ENCODE measurements at places on chromosomes 3 and 15.
A peak's percentile ranks its signal among the peaks of the same experiment; 100 is the strongest.

DNA sequence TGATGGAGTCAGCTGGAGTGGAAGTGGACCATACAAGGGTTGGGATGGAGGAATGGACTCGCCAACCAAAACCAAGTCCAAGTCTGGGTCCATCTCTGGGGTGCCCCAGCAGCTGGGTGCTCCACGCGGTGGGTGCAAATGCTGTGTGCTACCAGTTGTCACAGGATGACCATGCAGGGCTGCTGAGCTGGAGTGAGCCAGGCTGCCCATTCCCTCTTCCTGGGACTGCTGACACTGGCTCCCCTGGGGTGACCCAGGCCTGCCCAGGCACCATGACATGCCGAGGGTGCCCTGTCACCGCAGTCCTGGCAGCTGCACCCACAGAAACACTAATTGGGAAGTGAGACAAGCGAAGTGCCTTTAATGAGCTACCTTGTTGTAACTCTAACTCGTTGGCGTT is 140.2 kb downstream of the TPRA1 start:
- DNase-seq, result no peak

- no peak for DNase-seq
Measured at GRCh38 chr15:61906961-61907752, 153.1 kb downstream of the VPS13C start.

- DNase-seq, result peak; percentile 25
Measured at GRCh38 chr3:66469220-66469640, 31.6 kb downstream of the LRIG1 start.

DNA sequence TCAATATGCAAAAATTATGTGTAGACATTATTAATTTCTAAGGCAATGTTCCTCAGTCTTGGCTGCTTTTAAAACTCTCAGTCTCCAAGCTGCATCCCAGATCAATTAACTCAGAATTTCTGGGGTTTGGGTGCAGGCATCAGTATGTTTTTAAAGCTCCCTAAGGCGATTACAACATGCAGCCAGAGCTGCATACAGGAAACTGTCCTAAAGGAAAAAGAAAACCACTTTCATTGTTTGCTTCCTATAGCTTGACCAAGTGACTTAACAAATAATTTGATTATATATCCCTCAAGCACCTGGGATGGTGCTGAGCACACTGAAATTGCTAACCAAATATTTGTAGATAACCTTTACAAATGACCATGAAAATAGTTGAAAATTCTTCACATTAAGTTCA is 194.7 kb downstream of the DTWD1 start:
- no peak for DNase-seq

- DNase-seq, result no peak
Measured at GRCh38 chr3:134132961-134133360, 103.2 kb upstream of the SLCO2A1 start.

- no peak for DNase-seq
Measured at GRCh38 chr15:36948982-36949381, 151.4 kb downstream of the MEIS2 start.

DNA sequence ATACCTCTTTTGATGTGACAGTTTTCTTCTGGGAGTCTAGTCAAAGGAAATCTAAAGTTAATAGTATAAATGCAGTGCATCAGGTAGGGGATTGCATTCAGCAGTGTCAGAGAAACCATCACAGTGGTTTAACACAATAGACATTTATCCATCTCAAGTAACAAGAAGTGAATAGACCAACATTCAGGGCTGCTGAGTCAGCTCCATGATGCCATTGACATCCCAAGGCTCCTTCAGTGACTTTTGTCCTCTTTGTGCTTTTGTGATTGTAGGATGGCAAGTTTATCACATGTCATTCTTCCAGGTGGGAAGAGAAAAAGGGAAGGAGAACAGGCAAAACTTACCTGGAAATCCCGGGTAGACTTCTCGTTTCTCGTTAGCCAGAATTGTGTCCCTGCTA is 158.3 kb downstream of the TMEM108 start:
- no peak for DNase-seq

DNA sequence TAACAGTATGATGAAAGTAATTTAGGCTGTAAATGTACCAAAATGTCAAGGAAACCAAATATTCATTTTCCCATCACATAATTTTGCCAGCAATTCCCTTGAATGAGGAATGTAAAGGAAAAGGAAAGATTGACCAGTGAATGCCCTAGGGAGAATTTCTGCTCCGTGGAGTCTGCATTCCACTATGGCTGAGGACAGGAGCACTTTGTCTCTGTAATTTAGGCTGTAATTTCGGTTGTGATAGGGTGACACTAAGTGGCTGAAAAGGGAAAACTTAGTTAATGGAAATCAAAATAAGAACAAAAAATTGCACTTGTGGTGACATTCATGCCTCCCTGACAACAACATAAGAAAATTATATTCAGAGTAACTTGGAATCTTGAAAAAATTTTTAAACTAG is 8.3 kb upstream of the TMEM207 start:
- DNase-seq, result no peak

DNA sequence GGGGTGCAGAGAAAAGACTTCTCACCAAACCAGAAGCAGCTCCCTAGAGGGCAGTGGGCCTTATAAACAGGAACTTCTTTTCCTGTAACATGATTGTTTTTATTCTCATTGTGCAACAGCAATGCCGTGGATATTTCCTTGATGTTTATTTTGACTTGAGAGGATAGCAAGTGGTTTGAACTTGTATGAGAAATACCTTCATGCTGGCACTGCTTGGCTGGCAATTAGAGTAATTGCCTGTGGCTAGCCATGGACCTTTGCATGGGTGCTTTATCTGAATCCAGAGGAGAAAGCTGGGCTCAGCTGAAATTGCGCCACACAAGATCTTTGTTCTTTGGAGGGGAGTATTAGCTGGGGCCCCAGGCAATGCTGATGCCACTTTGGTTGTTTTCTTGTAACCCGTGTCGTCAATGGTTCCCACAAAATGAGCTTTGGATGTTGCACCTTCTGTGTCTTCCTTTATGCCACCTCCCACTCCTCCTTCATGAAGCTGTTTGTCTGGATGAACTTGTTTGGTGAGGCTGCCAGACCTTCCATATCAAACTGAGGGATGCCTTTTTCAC is 37.9 kb downstream of the CMTM8 start:
- peak; percentile 16 for DNase-seq

DNA sequence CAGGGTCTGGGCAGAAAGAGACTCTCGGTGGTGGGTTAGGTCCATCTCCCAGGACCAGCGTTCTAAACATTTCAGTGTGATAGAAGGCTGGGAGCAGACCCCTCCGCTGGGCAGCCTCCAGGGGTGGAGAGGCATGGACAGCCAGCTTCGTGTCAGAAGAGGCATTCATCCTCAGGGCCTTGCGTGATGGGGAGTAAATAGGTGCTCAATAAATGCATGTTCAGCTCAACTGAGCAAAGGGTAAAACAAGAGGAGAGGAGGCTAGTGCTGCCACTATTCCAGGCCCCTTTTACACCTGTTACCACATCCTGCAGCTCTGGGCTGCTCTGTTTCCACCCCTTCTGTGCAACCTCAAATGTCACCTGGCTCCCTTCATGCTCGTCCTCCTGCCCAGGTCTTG is 49.0 kb downstream of the SEMA5B start:
- DNase-seq, result no peak

- DNase-seq, result no peak
Measured at GRCh38 chr3:105759442-105760078, 109.3 kb downstream of the CBLB start.

GRCh38 chr15:66129586-66129985 is 124.0 kb downstream of the MEGF11 start:
- no peak for DNase-seq

GRCh38 chr15:42491539-42492225 is 741 bp upstream of the ZNF106 start:
- no peak for DNase-seq
